ENCODE measurements at places on chromosomes 11 and 22. TPM values are rescaled to one million over a fixed set of nuclear protein-coding genes. Genes with fewer than 3 reads are reported as not detected.

BCR gene
- total RNA-seq, result 83.6 TPM

PRDX5 gene
- 165 TPM for total RNA-seq

NELL1 gene
- total RNA-seq, result not detected

OR10A2 gene
- total RNA-seq, result not detected

- H3K27me3 ChIP-seq, result no peaks in the 10 kb centered on the region
- H3K27ac ChIP-seq, result no peak overlapping the region
- H3K4me3 ChIP-seq, result peak overlapping the region; percentile 36
- H3K36me3 ChIP-seq, result peaks cover 25% of the 10 kb centered on the region
- peak; percentile 79 for DNase-seq
- H3K4me1 ChIP-seq, result peaks cover 59% of the 10 kb centered on the region
Measured at GRCh38 chr22:39176143-39176713, 23.7 kb upstream of the CBX7 start.

- H3K27ac ChIP-seq, result no peak overlapping the region
- no peaks in the 10 kb centered on the region for H3K36me3 ChIP-seq
- DNase-seq, result no peak
- H3K27me3 ChIP-seq, result no peaks in the 10 kb centered on the region
- H3K4me3 ChIP-seq, result no peak overlapping the region
- peaks cover 11% of the 10 kb centered on the region for H3K4me1 ChIP-seq
Measured at GRCh38 chr11:119687373-119688046, 41.5 kb downstream of the NECTIN1 start.

DNA sequence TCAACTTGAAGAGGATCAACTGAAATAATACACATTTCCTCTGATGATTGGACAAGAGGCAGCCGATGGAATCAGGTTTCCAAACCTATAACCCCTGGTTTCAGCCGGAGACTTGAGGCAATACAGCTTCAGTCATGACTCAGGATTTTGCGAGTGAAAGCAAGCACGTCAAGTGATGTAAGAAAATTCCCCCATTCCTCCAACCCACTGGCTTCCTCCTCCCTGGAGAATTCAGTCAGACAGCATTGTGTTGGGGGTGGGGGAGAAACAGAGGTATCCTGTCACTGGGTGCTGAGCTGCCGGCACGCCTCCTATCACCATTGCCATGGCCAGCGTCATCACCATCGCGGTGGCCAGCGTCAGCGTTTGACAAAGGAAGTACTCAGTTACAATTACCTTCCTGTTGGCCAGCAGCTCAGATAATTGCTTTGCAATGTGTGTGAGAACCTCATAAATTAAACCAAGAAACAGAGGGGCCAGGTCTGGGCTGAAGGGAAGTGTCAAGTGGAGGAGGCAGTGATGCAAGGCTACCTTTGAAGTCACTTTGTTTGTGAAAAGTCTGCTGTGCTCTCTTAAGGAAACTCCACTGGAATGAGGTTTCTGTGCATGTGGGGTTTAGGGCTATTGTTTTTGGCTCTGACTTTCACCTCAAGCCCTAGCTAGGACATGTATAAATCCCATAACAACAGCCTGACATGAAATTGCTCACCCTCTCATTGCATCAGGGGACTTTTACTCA, 50.2 kb downstream of the LIF start:
- H3K4me1 ChIP-seq, result peaks cover 53% of the 10 kb centered on the region
- peak overlapping the region; percentile 28 for H3K4me3 ChIP-seq
- H3K36me3 ChIP-seq, result peaks cover 39% of the 10 kb centered on the region
- DNase-seq, result peak; percentile 97
- peak overlapping the region; percentile 98 for H3K27ac ChIP-seq

DNA sequence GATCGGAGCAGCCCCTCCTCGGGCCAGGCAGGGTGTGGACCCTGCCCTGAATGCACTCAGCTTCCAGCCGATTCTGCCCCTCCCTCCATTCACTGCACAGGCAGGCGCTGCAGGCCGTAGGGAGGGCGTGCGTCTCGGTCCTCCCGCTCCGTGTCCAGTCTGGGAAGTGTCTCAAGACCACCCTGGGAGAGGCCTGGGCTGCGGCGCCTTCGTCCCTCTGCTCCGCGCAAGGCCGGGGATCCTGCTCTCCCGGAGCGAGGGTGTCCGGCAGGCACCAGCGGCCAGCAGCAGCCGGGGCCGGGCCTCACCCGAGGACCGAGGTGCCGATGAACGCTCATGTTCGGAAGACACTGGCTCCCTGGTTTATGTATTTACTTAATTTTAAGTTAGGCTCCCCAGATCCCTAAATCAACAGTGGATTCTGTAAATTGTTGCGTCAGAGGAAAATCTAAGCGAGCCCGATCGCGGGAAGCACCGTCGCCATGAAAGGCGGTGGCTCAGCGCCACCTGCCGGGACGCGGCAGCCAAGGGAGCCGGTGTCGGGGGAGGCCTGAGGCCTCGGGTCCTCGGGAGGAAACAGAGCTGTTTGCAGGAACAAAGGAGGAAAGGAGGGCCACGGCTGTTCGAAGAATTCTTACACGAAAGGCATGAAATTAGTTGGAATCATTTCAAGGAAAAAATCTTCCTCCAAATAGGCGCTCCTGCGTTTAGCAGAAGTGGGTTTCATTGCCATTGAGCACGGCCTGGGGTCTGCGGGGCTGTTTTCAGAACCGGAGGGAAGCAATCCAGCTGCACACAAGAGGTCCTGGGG, 195.3 kb downstream of the BRD1 start:
- peaks cover 3% of the 10 kb centered on the region for H3K36me3 ChIP-seq
- H3K27me3 ChIP-seq, result peaks cover 89% of the 10 kb centered on the region
- no peaks in the 10 kb centered on the region for H3K4me1 ChIP-seq

DNA sequence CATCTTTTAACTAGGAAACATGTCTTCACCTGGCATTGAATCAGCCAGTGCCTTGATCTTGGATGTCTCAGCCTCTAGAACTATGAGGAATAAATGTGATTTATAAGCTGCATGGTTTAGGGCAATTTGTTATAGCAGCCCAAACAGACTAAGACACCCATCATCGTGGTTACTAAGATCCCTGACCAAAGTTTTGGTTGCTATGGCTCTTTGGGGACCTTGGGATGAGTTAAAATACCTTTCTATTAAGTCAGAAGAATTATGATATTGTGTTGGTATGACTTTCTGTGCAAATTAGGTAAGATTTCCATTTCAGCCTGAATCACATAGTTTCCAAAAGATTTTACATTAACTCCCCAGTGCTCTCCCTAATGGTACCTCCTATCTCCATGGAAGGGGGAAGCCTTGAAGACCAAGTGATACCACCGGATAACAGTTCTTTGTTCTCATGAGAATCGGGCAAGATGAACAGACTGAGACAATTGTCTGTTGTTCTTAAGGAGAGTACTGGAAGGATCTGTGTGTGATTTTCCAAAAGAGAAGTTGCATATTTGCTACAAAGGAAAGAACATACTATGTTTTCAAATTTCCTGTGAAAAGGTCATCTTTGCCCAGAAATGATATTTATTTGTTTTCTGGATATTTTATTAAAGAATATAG, 60.4 kb upstream of the UBASH3B start:
- no peak overlapping the region for H3K4me3 ChIP-seq
- H3K36me3 ChIP-seq, result no peaks in the 10 kb centered on the region
- no peaks in the 10 kb centered on the region for H3K4me1 ChIP-seq
- peaks cover 31% of the 10 kb centered on the region for H3K27me3 ChIP-seq
- no peak for DNase-seq
- H3K27ac ChIP-seq, result no peak overlapping the region

GRCh38 chr22:35335936-35336781, 36.5 kb downstream of the TOM1 start:
- DNase-seq, result no peak
- peaks cover 30% of the 10 kb centered on the region for H3K36me3 ChIP-seq
- H3K4me3 ChIP-seq, result no peak overlapping the region
- H3K4me1 ChIP-seq, result no peaks in the 10 kb centered on the region
- no peak overlapping the region for H3K27ac ChIP-seq

DNA sequence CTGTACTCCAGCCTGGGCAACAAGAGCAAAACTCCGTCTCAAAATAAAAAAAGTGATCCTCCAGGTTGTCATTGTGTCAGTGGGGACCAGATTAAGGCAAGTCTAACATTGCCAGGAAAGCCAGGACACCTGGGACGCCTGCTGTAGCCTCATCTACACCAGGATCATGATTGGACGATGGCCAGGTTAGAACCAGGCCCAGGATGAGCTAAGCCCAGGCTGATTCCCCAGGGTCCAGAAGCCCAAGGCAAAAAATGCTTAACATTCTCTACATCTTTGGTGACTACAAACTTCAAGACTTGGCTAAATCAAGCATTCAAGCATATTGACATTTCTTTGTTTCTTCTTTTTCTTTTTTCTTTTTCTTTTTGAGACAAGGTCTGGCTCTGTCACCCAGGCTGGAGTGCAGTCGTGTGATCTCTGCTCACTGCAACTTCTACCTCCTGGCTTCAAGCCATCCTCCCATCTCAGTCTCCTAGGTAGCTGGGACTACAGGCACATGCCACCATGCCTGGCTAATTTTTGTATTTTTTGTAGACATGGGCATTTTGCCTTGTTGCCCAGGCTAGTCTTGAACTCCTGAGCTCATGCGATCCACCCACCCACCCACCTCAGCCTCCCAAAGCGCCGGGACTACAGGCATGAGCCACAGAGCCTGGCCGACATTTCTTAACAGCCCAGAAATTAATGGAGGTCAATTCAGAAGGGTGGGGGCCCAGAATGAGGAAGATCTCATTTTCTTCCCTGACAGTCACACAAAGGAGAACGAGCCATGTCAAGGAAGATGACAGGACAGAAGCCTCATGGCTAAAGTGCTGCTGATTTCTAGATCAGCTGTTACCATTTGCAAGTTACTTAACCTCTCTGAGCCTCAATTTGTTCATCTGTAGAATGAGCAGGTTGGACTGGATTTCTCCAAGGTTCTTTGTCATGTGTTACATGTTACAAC, 12.5 kb upstream of the PTPRJ start:
- no peaks in the 10 kb centered on the region for H3K27me3 ChIP-seq
- H3K4me1 ChIP-seq, result no peaks in the 10 kb centered on the region
- H3K27ac ChIP-seq, result no peak overlapping the region
- DNase-seq, result no peak
- no peaks in the 10 kb centered on the region for H3K36me3 ChIP-seq

- peaks cover 11% of the 10 kb centered on the region for H3K36me3 ChIP-seq
- H3K4me1 ChIP-seq, result peaks cover 9% of the 10 kb centered on the region
- no peak overlapping the region for H3K4me3 ChIP-seq
- no peak for DNase-seq
- no peaks in the 10 kb centered on the region for H3K27me3 ChIP-seq
- H3K27ac ChIP-seq, result no peak overlapping the region
Measured at GRCh38 chr11:67652965-67653845, 2.7 kb upstream of the ACY3 start.

- no peak overlapping the region for H3K27ac ChIP-seq
- H3K4me3 ChIP-seq, result no peak overlapping the region
- no peak for DNase-seq
- no peaks in the 10 kb centered on the region for H3K36me3 ChIP-seq
- no peaks in the 10 kb centered on the region for H3K27me3 ChIP-seq
- no peaks in the 10 kb centered on the region for H3K4me1 ChIP-seq
Measured at GRCh38 chr11:76069001-76069400, 137.3 kb downstream of the WNT11 start.

- peaks cover 48% of the 10 kb centered on the region for H3K27me3 ChIP-seq
- H3K4me1 ChIP-seq, result peaks cover 20% of the 10 kb centered on the region
- no peak overlapping the region for H3K4me3 ChIP-seq
- DNase-seq, result no peak
- no peak overlapping the region for H3K27ac ChIP-seq
- H3K36me3 ChIP-seq, result no peaks in the 10 kb centered on the region
Measured at GRCh38 chr22:44682556-44683168, 19.3 kb upstream of the PRR5 start.

DNA sequence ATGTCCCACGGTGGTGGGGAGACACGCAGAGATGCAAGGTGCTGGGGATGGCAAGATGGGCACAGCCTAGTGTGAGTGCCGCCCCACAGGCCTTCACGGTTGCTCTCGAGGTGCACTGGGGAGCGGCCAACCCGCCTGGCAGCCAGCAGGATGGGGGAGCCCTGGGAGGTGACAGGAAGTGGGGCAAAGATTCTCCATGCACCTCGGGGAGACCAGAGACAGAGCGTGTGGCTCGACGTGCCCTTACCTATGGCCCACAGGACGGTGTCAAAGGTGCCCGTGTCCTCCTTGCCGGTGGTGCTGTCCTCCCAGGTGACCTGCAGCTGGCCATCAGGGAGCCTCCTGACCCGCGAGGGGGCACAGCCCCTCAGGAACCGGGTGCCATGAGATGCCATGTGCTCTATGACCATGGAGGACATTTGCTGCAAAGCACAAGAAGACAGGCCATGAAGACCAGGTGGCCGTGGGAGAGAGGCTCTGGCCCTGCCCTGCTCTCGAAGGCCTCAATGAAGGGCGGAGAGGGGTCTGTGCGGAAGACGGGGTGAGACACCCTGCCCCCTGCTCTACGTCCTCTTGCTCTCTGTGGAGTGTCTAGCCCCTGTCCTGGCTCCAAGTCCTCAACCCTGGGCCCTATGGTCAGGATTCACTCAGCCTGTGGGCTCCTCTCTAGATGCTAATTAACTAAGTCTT, 40.6 kb upstream of the GNB1L start:
- no peak overlapping the region for H3K27ac ChIP-seq
- H3K4me3 ChIP-seq, result no peak overlapping the region
- no peaks in the 10 kb centered on the region for H3K4me1 ChIP-seq
- no peaks in the 10 kb centered on the region for H3K36me3 ChIP-seq

DNA sequence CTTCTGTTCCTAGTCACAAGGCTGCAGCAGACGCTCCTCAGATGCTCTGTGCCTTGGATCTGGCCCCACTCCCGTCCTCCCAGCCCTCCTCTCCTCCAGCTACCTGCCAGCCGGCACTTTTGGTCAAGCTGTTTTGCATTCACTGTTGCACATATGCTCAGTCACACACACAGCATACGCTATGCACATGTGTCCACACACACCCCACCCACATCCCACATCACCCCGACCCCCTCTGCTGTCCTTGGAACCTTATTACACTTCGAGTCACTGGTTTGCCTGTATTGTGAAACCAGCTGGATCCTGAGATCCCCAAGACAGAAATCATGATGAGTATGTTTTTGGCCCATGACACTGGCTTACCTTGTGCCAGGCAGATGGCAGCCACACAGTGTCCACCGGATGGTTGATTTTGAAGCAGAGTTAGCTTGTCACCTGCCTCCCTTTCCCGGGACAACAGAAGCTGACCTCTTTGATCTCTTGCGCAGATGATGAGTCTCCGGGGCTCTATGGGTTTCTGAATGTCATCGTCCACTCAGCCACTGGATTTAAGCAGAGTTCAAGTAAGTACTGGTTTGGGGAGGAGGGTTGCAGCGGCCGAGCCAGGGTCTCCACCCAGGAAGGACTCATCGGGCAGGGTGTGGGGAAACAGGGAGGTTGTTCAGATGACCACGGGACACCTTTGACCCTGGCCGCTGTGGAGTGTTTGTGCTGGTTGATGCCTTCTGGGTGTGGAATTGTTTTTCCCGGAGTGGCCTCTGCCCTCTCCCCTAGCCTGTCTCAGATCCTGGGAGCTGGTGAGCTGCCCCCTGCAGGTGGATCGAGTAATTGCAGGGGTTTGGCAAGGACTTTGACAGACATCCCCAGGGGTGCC, 109.8 kb downstream of the BCR start:
- peak; percentile 63 for DNase-seq
- no peaks in the 10 kb centered on the region for H3K4me1 ChIP-seq
- no peak overlapping the region for H3K4me3 ChIP-seq

DNA sequence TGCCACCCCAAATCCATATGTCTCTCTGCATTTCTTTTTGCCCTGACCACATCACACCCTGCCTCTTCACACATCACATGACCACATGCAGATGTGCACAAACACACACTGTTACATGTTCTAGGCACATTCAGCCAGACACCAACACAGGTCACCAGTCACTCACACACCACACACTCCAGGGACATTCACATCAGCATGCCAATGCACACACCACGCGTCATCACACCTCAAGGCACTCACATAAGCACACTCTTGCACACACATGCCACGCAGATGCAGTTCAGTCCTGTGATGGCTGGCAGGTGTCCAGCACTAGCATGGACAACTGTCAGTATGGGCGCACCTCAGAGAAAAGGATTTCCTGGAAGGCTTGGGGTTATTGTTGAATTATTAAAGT, 77.0 kb upstream of the MYOD1 start:
- H3K27ac ChIP-seq, result no peak overlapping the region
- H3K36me3 ChIP-seq, result no peaks in the 10 kb centered on the region
- H3K4me1 ChIP-seq, result no peaks in the 10 kb centered on the region
- H3K4me3 ChIP-seq, result no peak overlapping the region
- peaks cover 34% of the 10 kb centered on the region for H3K27me3 ChIP-seq
